NCI-H1105 treated with DMSO at 0.1 percent for 48 hours (cell line): ENCODE measurements at places on chromosomes 1 and 21.
A peak's percentile ranks its signal among the peaks of the same experiment; 100 is the strongest.

DNA sequence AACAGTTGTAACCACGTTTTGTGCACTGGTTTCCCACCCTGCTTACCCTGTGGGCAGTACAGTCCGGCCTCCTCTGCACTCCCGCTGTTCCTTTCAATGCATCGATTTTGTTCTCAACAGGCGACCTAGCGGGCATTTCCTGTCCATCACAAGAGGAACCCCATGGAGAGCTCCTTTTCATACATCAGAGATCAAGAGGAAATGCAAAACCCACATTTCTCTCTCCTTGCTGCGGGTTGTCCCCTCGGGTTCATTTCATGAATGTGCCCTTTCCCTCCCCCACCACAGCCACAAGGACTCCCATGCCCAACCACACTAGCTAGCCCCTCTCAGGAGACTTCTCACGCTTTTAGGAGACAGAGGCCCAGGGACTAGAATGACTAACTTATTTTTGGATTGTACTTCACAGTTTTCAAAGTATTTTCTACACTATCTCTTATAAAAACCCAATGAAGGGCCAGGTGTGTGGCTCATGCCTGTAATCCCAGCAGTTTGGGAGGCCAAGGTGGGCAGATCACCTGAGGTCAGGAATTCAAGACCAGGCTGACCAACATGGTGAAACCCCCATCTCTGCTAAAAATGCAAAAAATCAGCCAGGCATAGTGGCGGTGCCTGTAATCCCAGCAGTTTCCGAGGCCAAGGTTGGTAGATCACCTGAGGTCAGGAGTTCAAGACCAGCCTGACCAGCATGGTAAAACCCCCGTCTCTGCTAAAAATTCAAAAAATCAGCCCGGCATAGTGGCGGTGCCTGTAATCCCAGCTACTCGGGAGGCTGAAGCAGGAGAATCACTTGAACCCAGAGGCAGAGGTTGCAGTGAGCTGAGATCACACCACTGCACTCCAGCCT is 18.4 kb downstream of the ATP1A4 start:
- no peak for DNase-seq

- peak; percentile 94 for DNase-seq
These were observed 167.2 kb upstream of the HMCN1 start for GRCh38 chr1:185566995-185567394.

GRCh38 chr1:208252836-208253576 is 8.8 kb upstream of the PLXNA2 start:
- no peak for DNase-seq

DNA sequence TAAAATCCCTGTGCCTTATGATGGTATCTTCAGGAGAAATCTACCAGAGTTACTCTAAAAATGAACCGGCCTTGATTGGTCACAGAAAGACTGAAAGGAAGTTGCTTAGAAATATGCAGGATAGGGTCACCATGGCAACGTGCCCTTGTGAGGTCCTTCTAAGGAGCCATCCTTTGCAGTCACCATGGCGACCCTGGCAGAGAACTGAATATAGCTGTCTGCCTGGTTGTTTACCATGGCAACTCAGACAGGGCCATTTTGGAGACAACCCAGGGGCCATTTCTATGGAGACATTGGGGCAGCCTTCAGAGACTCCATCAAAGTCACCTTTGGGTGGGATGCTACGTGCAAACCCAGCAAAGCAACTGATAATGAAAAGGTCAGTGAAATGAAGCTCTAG is 43.0 kb downstream of the SNX7 start:
- peak; percentile 69 for DNase-seq

- DNase-seq = no peak
These were observed 213.7 kb upstream of the TMPRSS15 start for GRCh38 chr21:18617291-18617690.

- no peak for DNase-seq
These were observed 1579.9 kb downstream of the MRPL39 start for GRCh38 chr21:24027396-24027795.

DNA sequence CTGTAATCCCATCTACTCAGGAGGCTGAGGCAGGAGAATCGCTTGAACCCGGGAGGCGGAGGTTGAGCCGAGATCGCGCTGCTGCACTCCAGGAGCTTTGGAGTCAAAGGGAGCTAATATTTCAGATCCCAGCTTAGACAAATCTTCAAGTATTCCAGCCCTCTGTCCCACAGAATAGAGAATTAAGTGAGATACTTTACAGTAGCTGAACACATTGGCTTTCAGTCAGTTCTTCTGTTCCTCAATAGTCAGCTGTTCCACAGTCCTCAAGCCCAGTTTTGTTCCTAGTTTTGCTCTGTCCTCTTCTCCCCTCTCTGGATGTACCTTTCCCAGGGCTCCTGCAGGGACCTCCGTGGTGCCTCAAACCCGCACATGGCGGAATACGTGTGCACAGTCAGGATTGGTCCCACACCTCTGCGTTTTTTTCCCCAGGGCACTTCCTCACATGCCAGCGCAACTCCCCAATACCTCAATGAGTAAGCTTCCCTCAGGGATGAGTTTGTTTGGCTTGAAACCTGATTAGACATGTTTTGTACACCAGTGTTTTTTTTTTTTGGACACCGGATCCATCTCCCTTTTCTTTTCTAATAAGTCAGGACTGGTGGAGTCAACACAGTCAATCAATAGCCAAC is 1.2 kb downstream of the MFN2 start:
- DNase-seq = no peak

DNA sequence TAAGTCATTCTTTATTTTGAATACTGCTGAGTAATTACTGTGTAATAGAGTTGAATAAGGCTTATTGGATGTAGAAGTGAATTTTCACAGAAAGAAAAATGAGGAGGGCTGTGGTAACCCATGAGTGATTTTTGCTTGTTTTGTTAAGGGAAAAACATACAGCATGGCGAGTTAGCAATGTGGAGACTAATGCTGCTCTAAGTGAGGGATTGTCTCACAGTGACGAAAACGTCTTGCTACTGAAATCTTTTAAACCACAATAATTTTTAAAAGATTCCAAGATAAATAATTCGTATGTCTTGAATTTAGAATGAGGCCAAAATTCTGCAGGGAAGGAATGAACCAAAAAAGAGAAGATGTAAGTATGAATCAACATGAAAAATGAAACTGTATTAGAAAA is 16.2 kb upstream of the PLA2G4A start:
- DNase-seq = no peak

- DNase-seq = no peak
These were observed 14.8 kb upstream of the RNF220 start for GRCh38 chr1:44390277-44390676.

GRCh38 chr1:53643881-53644390 is 95.0 kb downstream of the GLIS1 start:
- no peak for DNase-seq

GRCh38 chr1:181216591-181216994 is 128.1 kb downstream of the IER5 start:
- no peak for DNase-seq

GRCh38 chr1:35555601-35556477 is 1.4 kb downstream of the KIAA0319L start:
- peak; percentile 78 for DNase-seq

DNA sequence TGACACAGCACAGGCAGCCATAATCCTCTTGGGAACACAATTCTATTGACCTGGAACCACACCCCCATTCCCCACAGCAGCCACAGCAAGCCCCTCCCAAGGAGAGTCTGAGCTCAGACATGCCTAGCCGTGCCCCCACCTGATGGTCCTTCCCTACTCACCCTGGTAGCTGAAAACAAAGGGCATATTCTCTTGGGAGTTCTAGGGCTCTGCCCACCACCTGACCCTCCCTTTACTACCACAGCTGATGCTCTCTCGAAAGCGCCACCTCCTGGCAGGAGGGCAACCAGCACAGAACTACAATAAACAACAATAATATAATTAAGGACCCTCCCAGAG is 184.8 kb upstream of the COA6 start:
- DNase-seq = no peak

DNA sequence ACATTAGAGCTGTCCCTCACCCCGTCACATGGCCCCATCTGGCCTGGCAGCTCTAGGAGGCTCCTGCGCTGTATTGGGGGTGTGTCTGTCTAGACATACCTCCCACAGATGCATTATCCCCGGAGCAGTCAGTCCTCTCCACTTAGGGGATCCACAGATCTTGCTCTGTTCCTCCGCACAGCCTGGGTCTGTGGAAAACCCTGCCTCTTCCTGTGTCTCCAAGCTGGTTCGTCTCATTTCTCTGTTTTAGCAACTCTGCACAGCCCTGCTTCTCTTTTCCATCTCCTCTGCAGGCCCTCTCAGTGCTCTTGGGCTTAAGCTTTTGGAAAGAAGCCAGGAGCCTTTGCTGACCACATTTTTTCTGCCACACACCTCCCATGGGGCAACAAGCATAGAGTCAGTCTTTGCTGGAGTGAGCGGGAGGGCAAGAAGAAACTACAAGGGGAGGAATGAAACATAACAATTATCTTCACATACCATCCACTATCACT is 241.5 kb downstream of the FOXD2 start:
- DNase-seq = peak; percentile 2

- DNase-seq = no peak
These were observed 20.5 kb upstream of the CD55 start for GRCh38 chr1:207300970-207301369.

GRCh38 chr1:17466359-17466758 is 26.9 kb upstream of the RCC2 start:
- no peak for DNase-seq

DNA sequence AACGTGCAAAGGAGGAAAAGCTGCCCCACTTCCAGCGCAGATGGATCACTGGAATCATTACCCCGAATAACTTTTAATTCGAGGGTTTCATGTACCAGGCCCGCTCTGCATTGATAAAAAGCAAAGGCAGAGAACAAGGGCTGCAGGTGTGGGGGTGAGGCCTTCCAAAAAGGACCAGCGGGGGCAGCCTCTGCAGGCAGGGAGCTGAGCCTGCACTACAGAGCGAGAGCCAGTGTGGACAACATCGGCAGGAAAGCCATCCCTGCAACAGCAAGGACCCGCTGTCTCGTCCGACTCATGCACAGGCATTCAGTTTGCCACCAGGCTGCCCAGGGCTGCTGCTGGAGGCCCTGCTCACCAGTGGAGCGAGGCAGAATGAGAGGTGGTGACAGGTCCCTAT is 27.1 kb upstream of the AJAP1 start:
- DNase-seq = no peak

GRCh38 chr1:15522551-15522950 is 1.5 kb downstream of the CASP9 start:
- DNase-seq = no peak
